ENCODE measurements at places on chromosomes 2 and 18.

GRCh38 chr2:64727013-64727767, 73.5 kb upstream of the SERTAD2 start:
- DNase-seq: no peak

DNA sequence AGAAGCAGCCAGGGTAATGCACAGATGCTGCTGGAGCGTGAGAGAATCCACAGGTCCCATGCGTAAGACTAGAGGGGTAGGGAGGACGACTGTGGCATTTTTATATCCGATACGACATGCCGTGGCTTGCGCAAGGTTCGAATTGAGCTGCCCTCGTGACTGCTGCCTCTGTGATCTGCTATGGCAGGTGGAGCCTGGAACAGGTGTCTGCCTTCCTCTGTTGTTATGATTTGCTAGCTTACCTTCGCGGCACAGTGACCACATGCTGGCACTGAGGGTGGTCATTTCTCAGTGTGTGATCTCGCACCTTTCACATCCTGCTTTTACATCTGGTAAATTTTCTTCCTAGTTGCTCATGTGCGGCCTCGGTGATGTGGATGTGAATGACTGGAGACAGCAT, 240.2 kb downstream of the ALPK2 start:
- peak; percentile 25 for DNase-seq

DNA sequence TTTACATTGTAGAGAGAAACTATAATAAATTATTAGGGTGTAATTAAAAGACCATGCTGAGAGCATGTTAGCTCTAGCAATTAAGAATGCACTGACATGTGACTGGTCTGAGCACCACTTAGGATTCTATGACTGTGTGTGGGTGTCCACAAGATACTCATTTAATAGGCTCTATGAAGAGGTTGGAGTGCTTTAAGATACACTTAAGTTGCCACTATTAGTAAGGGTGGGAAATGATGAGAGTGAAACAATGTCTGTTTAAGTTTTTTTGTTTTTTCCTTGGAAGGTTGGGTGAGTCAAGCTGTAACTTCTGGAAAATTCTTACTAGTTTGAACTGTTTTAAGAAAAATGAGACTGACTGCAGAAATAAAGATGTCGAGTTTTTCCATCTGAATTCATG, 1.8 kb upstream of the FAP start:
- DNase-seq: no peak

GRCh38 chr2:104358122-104358521, 495.8 kb upstream of the POU3F3 start:
- DNase-seq: no peak

- no peak for DNase-seq
These were observed 87.5 kb downstream of the MBP start for GRCh38 chr18:77044866-77045664.

DNA sequence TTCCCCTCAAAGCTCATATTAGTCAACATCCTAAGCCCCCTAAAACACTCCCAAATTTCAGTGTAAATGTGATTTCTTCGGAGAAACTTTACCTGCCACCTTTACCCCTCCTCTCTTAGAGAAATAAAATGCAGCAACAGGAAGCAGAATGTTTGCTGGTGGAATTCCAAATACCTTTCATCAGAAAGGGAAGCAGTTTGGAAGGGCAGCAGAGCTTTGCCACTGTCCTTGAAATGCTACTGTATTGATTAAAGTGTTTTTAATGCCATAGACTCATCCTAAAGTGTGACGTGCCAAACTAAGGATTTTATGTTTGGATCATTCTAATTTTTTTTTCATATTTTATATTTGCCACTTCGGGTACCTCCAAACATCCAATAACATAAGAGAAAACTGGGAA, 480.1 kb downstream of the NRXN1 start:
- no peak for DNase-seq

- DNase-seq: no peak
These were observed 11.7 kb upstream of the CXCR4 start for GRCh38 chr2:136129601-136130000.

- peak; percentile 48 for DNase-seq
These were observed 15.3 kb downstream of the SNORC start for GRCh38 chr2:232885264-232885961.

- DNase-seq: peak; percentile 88
These were observed 600 bp downstream of the RALB start for GRCh38 chr2:120253021-120253882.

GRCh38 chr18:13615432-13615861, 110.9 kb downstream of the FAM210A start:
- no peak for DNase-seq

DNA sequence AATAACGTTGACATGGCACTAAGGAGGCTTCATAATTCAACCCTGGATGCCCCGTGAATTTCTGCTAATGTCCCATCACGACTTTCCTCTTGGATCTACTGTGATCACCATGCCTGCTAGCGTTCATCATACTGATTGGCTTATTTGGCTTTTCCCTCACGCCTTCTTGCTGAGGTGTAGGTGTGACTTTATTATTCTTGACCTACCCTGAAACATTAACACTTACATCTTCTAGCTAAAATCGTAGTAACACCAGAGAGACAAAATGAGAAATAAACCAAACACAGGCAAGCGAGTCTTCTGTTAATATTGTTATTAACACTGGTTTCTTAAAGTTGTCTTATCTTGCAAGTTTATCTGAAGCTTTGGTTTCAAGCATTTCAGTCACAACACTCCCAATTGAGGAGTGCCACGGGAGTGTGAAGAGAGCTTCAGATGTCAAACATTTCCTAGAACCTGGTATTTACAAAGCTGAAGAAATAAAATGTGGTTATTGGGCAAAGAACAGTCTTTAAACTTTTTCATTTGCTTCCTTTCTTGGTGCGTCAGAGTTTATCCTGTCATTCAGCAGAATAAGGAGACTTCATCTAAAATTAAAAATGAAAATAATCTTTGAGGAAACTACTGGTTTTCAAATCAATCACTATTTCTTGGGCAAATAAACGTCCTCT, 15.4 kb upstream of the STAT1 start:
- no peak for DNase-seq

DNA sequence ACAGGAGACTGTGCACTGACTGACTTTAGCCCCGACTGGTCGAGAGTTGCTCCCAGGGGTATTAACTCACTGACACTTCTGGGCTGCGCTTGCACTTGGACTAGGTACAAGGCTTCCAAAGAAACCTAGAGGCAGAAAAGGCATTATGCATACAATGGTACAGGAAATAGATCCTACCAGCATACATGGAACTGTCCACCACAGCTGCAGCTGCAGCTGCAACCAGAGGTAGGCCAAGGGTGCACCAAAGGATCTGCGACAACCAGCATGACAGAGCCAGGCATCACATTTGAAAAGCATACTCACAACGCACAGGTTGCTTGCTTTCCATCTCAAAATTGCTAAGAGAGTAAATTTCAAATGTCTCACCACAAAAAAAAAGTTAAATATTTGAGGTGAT, 22.6 kb upstream of the PGAP1 start:
- DNase-seq: no peak

- DNase-seq: peak; percentile 38
These were observed 32.4 kb downstream of the ASB1 start for GRCh38 chr2:238459081-238459629.

DNA sequence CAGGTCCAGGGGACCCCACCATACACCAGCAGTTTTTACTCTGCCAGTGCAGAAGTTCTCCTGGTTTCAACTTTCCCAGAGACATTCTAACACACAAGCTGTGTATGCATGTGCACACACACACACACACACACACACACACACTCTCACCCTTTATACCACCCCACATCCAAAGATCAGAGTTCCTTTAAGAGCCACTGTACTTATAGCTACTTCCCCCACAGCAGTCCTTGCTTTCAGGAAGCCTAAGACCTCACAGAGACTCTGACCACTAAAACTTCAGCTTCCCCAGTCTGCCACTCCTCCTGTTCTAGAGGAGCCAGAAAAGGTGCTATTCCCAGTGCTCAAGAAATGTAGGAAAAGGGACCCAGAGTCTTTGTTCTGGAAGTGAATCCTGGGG, 107.8 kb downstream of the ZNF521 start:
- no peak for DNase-seq

DNA sequence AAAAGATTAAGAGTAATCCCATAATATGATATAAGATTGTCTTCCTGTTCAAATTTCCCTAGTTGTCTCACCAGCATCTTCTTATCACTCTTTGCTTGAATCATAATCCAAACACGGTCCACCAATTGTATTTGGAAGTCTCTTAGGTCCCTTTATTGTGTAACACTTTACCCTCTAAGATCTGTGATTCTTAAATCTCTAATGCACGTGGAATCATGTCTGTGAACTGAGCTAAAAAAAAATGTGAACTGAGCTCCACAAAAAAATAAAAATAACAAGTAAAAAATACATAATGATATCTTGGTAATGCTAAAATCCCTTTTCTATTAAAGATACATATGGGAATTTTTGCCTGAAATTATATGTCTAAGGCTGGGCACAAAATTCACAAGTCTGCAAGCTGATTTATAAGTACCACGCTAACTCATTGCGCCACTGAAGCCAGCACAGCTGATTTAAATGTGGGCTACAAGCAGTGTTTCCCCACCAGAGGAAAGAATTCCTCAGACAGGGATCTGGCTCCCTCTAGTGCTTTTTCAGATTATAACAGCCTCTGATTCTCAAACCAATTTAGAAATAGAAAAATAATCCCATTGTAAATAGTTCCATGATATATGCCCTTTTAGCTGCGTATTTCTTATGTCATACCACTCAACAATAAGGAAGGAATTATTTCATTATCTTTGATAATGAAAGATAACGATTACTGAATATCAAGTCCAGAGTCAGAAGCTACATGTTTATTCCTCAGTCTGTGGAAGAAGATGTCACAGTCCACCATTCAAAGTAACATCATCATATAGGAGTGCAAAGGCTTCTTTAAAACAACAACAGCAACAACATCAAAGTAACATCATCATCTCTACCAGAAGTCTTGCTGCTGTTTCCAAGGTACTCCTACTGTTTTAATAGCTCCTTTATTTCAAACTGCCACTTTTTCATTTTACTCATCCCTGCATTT, 22.9 kb downstream of the RBM43 start:
- DNase-seq: peak; percentile 61

DNA sequence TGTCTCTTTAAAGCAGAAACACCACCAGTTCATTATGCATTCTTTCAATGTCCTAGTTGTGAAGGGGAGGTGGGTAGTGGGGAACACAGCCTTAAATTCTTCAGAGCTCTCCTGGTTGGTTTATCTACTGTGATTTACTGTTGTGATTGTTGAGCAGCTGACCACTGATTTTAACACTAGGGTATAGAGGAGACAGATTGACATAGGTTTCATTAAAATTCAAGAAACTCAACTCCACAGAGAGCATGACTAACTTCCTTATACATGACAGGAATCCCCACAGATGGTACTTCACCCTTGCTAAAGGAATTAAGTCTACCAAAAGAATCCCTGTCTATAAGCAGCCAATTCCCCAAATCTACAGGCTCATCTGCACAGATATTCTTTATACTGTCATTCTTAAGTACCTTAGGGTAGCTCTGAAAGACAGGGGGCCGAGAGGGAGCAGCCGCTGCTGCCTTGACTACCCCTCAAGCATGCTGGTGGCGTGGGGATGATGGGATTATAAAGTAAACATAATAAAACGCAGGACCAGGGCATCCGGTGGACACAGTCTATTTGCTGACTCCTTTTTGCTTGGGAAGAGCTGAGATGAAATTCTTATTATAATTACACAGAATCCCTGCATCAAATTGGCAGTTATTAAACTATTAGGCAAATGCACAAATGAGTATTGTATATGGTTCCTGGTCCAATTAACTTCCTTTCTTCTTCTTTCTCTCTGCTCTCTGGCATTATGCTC, 1377.6 kb upstream of the PIK3C3 start:
- no peak for DNase-seq

GRCh38 chr2:20115374-20115773, 63.9 kb upstream of the LAPTM4A start:
- no peak for DNase-seq

GRCh38 chr2:52904355-52904891, 863.2 kb upstream of the CHAC2 start:
- no peak for DNase-seq

DNA sequence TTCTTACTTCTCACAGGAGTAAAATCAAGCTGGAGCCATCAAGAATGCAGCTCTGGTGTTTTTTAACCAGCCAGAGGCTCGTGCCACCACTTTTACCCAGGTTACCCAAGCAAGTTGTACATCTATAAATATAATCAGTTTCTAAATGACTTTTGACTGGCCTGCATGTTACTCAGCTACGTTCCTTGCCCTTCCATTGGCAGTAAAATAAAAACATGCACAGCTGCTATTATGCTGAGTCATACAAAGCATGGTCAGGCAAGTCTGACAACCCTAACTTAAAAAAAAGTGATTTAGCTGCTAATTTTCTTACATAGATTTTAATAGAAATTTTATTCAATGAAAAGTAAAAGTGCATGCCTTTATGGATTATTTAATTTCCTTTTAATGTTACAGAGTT, 111.7 kb upstream of the CSRNP3 start:
- no peak for DNase-seq

DNA sequence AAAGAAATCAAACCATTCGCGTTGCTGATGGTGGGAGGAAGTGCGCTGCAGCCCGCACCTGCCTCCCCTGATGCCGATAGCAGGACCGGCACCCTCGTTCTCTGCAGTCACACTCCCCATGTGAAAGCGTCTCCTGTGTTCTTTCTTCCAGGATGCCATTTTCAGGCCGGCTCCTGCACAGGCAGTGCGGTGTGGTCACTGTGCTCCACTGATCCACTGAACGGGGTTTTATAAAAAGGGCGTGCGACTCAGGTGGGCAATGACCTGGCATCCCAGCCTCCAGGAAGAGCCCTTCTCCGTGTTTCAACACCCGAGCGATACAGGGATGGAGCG, 88.3 kb upstream of the SNTG2 start:
- DNase-seq: no peak

DNA sequence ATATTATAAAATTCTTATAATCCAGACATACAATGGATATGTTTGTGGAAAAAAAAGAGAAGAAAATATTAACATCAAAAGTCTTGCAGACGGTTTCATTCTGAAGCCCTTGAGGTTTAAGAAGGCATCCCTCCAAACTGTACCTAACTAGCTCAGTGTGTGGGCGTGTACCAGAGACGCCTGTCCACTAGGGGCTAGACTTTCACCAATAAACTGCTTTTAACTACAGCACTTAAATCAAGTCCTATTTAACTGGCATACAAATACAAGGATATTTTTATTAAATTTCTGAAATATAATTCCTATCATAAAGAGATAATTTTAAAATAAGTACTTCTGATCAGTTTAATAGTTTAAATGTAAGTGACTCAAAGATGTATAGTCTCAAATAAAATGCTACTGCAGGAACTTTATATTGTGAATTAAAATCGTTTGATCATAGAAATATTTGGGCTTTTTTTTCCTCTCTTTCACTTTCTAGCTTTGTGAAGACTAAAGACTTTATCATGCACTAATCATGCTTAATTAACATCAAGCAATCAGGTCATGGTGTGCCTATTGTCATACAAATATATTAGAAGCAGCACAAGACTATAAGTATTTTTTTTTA, 437.7 kb downstream of the SATB2 start:
- no peak for DNase-seq

- DNase-seq: no peak
These were observed 27.0 kb downstream of the MFSD6 start for GRCh38 chr2:190435031-190435670.

Data from islet precursor cell (in vitro differentiated cells).